GDM1 (cell line): ENCODE measurements at places on chromosomes 13 and 19.

DNA sequence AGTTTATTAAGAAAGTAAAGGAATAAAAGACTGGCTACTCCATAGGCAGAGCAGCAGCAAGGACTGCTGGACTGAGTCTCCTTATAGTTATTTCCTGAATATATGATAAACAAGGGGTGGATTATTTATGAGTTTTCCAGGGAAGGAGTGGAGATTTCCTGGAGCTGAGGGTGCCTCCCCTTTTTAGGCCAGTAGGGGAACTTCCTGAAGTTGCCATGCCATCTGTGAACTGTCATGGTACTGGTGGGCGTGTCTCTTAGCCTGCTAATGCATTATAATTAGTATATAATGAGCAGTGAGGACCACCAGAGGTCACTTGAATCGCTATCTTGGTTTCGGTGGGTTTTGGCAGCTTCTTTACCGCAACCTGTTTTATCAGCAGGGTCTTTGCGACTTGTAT is 13.5 kb downstream of the ZSCAN5A start:
- DNase-seq: no peak

GRCh38 chr19:48608798-48609263 is 2.3 kb downstream of the SPACA4 start:
- no peak for DNase-seq

- DNase-seq: no peak
Measured at GRCh38 chr13:67095621-67096020, 134.5 kb downstream of the PCDH9 start.

GRCh38 chr13:40113643-40114304 is 458.3 kb downstream of the COG6 start:
- DNase-seq: no peak

- no peak for DNase-seq
Measured at GRCh38 chr13:35767256-35767976, 290.9 kb upstream of the MAB21L1 start.

GRCh38 chr13:111555268-111555808 is 234.9 kb downstream of the TEX29 start:
- DNase-seq: no peak

DNA sequence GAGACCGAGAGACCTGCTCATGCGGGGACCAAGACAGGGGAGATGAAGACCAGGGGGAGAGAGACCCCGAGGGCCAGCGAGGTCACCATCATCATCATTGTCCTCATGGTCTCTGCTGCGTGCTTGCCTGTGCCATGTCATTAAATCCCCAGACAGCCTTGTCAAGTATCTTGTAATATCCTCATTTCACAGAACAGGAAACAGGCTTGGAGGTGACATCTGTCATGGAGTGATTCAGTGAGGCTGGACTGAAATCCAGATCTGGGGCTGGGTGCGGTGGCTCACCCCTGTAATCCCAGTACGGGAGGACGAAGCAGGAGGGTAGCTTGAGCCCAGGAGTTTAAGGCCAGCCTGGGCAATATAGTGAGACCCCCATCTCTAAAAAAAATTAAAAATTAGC is 5.9 kb upstream of the NANOS2 start:
- no peak for DNase-seq

- no peak for DNase-seq
Measured at GRCh38 chr19:16807549-16808284, 21.5 kb upstream of the SIN3B start.

GRCh38 chr13:32676242-32676641 is 90.0 kb downstream of the PDS5B start:
- DNase-seq: no peak

- no peak for DNase-seq
Measured at GRCh38 chr19:32814624-32815023, 54.9 kb downstream of the SLC7A9 start.

- no peak for DNase-seq
Measured at GRCh38 chr13:107367258-107367657, 799.3 kb upstream of the ARGLU1 start.

DNA sequence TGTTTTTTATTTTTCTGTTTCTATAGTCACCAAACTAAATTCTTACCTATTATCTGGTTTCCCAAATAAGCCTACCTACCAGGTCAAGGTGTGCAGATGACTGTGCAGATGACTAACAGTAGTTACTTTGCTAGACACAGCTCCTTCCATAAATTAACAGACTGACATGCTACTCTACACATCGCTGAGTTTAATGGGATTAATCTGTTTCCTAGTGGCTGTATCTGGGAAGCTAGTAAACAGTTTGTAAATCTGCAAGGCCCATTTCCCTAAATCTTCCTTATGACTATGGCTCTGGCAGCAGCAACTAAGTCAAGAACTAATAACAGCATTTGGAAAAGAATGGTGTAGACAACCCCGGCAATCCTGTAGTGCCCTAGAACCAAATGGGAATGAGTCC is 27.9 kb downstream of the MIPEP start:
- no peak for DNase-seq

DNA sequence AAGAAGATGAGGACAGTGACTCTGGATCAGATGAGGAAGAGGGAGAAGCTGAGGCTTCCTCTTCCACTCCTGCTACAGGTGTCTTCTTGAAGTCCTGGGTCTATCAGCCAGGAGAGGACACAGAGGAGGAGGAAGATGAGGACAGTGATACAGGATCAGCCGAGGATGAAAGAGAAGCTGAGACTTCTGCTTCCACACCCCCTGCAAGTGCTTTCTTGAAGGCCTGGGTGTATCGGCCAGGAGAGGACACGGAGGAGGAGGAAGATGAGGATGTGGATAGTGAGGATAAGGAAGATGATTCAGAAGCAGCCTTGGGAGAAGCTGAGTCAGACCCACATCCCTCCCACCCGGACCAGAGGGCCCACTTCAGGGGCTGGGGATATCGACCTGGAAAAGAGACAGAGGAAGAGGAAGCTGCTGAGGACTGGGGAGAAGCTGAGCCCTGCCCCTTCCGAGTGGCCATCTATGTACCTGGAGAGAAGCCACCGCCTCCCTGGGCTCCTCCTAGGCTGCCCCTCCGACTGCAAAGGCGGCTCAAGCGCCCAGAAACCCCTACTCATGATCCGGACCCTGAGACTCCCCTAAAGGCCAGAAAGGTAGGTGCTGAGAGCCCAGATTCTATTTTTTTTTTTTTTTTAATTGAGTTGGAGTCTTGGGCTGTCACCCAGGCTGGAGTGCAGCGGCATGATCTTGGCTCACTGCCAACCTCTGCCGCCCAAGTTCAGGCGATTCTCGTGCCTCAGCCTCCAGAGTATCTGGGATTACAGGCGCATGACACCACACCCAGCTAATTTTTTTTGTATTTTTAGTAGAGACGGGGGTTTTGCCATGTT is 2.3 kb downstream of the PPP1R15A start:
- no peak for DNase-seq

- no peak for DNase-seq
Measured at GRCh38 chr13:110706570-110707372, 855 bp upstream of the CARS2 start.

DNA sequence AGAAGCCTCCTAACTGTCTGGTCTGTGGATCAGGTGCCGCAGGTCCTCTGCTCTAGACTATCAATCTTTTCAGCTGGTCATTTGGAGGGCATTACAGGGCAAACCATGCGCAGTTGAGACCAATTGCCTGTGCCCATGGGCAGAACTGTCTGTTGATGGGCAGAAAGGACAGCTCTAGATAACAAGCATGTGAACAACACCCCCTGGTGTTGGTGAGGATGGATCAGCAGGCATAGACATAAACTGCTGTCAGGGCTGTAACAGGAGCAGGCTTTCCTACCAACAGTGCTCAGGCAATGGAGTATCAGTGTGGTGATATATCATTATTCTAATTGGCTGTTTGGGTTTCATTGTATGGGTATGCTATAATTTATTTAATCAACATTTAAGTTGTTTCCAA is 104.7 kb upstream of the KL start:
- peak; percentile 66 for DNase-seq

DNA sequence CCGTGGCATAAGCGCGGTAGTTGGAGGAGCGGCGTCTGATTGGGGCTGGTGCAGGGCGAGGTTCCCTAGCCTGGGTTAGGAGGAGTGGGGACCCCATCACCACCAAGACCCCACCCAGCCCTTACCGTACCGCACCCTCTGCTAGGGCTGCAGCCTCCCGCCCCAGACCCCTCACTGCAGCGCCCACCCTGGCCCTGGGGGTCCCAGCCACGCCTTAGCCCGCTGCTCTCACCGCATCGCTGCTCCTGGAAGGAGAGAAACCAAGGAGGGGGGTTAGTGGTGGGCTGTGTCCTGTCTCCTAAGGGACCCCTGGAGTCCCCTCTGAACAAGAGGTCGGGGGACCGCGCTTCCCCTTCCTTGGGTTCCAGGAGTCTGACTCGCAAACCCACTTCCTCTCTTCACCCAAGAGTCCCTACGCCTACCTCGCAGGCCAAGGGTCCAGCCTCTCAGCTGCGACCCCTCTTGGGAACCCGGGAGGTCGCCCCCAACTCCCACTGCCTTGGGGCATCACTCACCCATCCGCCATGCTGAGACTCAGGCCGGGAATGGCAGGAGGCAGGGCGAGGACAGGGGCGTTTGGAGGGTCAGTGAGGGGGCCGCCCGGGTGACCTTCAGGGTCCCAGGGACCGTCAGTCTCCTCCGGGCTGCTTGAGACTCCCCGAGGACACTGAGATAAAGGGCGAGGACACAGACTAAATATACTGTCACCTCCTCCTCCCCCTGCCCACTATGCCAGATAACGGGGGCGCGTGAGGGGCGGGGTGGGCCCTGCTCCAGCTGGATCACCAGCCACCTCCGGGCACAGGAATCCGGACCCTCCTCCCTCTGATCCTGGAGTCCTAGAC is at the start of gene TNNI3:
Gene TNNI3 (minus strand): TSS at position 669 of the 845 bp plus-strand sequence. CDS start 143 bp downstream, at position 526.
- DNase-seq: no peak

GRCh38 chr13:44022196-44022595 is 142.5 kb downstream of the LACC1 start:
- DNase-seq: no peak

- no peak for DNase-seq
Measured at GRCh38 chr13:71721104-71721503, 145.9 kb downstream of the DACH1 start.

- peak; percentile 42 for DNase-seq
Measured at GRCh38 chr19:17441241-17442021, 7.0 kb downstream of the TMEM221 start.

DNA sequence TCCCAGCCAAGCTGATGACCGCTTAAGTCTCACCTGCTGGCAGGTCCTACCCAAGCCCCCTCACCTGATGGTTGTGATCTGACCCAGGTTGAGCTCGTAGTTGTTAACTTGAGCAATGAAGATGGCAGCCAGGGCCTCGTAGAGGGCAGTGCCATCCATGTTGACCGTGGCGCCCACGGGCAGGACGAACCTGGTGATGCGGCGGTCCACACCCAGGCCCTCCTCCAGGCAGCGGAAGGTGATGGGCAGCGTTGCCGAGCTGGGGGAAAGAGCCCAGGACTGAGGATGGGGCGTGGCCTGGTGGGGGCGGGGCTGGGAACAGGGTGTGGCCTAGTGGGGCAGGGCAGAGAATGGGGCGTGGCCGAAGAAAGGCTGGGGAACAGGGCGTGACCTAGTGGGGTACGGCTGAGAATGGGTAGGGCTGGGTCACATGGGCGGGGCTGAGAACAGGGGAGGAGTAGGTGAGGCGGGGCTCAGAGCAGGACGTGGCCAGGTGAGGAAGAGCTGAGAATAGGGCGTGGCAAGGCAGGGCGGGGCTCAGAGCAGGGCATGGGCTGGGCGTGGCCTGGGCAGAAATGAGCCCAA is 12.9 kb downstream of the OR7C2 start:
- DNase-seq: no peak

GRCh38 chr13:44629465-44630183 is 53.5 kb upstream of the TSC22D1 start:
- no peak for DNase-seq

- DNase-seq: no peak
Measured at GRCh38 chr19:33377586-33378475, 4.3 kb downstream of the CEBPG start.

DNA sequence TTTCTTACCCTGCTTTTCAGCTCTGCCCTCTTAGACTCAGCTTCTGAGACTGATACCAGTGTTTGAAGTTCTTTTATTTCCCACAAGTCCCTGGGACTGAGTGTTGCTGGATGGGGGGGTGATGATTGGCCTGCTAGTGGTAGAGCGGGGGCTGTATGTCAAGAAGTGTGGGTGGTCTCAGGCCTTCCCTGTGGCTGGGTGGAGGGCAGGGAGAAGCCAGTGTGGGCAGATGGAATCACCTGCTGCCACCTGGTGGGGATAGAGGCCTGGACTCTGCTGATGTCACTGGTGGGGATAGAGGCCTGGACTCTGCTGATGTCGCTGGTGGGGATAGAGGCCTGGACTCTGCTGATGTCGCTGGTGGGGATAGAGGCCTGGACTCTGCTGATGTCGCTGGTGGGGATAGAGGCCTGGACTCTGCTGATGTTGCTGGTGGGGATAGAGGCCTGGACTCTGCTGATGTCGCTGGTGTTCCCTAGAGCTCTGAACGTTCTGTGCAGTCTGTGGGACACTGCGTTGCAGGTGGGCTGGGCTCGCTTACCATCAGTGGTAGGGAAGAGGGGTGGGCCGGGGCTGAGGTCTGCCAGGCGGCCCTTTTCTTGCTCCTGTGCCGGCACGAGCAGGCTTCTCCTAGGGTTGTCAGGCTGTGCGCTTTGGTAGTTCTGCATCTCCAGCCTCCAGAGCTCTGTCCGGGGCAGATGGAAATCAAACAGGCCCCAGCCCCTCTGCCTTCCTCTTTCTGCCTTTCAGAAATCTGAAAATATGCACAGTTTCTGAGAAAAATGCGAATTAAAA is 101.3 kb downstream of the ARHGEF7 start:
- DNase-seq: peak; percentile 23

- no peak for DNase-seq
Measured at GRCh38 chr13:26760832-26761582, 421 bp upstream of the GPR12 start.

GRCh38 chr13:48595431-48596429 is 58.0 kb upstream of the CYSLTR2 start:
- peak; percentile 49 for DNase-seq

GRCh38 chr13:70985371-70985770 is 877.1 kb upstream of the KLHL1 start:
- DNase-seq: no peak

DNA sequence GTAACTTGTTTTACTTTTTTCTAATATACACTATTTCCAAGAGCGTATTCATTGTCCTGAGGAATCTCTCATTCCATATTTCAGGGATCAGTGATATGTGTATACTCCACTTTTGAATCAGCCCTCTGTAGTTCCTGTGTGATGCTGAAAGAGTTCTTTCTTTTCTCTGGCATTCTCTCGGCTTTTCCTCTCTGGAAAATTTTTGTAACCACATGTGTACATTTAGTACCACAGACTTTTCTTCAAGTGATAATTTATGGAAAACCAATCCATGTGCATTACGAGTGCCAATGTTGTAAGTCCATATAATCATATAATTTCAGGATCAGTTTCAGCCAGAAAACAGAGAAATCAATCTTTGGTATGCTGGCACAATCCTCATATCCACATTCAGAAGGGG is 102.2 kb upstream of the MBNL2 start:
- DNase-seq: no peak

DNA sequence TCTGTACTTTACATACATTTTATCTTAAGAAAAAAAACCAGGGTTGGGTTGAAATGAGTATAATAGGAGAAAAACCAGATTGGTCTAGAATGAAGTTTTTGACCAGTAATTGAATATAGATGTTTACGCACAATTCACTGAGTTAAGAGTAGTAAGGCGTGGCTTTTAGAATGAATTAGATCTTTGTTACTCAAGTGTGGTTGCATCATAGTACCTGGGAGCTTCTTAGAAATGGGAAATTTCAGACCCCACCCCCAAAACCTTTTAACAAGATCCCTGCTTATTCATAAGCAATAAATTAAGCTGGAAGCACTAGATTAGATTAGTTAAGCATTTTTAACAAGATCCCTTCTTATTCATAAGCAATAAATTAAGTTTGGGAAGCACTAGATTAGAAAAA is 28.7 kb upstream of the LMO7 start:
- no peak for DNase-seq

- no peak for DNase-seq
Measured at GRCh38 chr13:47142105-47142504, 245.3 kb upstream of the HTR2A start.
